IPS DF 19.7 (cell line): ENCODE measurements at places on chromosomes 13 and 19.

DNA sequence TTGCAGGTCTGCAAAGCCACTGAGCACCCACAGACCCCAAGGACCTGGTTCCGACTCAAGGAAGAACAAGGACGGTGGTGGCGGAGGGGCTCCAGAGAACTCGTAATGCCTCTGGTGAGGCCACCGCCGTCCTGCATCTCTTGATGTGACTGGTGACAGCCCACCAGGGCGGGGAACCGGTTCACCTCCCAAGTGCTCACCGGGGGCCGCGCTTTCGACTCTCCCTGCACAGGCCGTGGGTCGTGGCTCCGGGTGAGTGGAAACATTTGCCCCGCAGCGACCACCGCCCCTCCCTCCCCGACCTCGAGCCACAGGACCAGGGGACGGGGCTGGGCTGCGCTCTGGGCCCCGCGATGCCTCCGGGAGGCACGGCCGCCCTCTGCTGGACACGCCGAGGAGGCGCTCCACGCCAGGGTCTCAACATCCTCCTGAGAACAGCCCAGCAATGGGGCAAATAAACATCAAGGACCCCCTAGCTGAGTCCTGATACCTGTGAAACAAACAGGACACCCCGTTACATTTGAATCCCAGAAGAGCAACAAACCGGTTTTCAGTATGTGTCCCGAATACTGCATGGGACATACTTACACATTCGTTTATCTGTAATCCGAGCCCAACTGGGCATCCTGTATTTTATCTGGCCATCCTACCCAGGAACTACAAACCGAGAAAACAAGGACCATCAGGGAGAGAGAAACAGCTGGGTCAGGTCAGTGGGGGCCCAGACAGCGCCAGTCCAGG, 3.9 kb upstream of the PLPP2 start:
- no peak for DNase-seq

DNA sequence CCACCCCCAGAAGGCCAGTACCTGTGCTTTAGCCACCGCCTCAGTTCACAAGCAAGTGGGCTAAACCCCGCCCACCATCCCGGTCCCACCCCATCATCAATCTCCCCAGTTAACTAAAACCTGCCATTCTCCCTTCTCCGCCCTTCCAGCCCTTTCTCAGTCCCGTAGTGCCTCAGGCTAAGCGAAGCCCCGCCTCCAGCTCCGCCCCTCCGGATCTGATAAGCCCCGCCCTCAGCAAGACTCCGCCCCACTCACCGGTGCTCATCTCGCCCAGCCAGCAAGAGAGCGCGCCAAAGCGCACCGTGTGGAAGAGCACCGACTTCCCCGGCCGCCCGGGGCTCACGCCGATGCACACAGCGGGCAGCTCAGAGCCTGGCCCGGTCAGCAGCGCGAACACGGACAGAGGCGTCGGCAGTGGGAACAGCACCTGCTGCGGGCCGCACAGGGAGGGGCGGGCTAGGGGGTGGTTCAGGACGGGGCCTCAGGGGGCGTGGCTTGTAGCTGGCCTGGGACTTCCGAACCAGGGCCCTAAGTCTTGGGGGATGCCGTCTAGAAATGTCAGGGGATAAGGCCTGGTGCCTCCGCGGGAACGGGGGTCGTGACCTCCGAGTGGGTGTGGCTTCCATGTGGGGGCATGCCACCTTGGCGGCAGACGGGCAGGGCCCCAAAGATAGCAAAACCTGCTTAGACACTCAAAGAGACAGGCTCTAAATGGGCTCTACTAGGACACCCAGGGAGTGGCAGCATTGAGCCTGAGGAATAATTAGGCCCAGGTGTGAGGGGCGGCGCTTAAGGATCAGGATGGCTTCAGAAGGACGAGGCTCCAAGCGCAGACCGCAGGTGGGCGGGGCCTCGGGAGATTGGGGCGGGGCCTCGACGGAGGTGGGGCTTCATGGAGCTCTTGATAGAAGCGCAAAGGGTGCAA, 21.4 kb downstream of the MAP4K1 start:
- peak; percentile 76 for DNase-seq

- no peak for DNase-seq
These were observed 51.0 kb downstream of the WDFY2 start for GRCh38 chr13:51635137-51635878.

- no peak for DNase-seq
These were observed 13.2 kb downstream of the CBY2 start for GRCh38 chr13:45715351-45715750.

DNA sequence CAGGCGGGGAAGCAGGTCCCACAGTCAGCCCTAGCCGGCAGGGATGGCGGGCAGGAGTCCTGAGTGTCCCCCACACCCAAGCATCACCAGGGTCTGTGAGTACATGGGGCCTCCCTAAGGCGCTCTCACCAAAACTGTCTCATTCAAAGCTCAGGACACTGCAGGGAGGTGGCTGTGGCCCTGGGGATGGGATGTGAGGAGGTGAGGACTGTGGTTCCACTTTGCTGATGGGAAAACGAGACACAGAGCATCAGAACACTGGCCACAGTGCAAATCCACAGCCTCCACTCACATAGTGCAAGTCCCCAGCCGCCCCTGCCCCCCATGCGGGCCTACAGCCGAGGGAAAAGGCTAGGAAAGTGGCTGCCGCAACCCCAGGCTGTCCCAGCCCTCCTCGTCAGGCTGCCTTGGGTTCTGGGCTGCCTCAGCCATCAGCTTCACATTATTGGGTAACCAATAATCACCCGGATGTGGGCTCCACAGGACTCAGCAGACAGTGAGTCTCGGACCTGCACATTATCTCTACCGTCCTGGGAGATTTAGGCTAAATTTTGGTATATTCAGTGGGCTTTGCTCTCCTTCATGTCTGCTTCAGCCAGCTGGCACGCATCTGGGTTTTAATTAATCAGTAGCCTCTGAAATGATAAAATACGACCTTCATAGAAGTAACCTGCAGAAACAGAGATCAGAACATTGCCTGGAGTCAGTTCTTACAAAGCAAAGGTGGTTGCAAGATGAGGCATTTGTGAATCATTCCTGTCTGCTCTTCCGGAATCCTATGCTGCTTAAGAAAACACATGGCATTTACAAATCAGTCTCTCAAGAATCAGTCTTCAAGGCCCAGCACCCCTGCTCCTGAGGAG, 77.0 kb downstream of the SOX1 start:
- DNase-seq: no peak

- no peak for DNase-seq
These were observed 20.2 kb downstream of the SIGLECL1 start for GRCh38 chr19:51271067-51271466.
